NCI-H446 (cell line): ENCODE measurements at places on chromosomes 3 and 15.
A peak's percentile ranks its signal among the peaks of the same experiment; 100 is the strongest.

DNA sequence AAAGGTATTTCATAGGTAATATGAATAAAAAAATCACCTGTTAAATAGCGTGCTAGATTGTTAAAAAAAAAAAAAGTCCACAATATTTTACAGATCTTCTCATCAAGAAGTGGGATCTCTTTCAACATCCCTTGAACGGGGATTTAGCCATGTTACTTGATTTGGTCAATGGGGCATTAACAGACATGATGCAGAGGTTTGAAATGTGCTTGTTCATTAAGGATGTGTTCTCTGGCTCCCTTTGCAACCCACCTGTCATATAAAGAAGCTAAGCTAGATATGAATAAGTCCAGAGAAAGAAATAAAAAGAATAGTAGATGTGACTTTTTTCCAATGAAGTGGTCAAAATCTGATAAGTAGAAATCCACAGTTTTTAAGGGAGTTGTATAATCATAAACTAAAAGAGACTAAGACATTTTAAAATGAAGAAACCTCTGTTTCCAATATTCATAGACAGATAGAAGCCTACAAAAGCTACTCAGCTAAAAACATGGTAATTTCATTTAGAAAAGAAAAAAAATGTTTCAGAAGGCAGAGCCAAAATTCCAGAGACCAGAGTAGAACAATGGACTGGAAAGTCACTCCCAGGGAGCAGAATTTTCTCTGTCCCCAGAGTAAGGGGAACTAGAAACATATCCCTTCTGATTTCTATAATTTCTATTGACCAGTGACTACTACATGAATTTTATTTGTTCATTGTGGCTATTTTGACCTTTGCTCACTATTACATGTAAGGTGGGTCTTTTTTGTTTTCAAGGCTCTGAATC is 79.2 kb downstream of the PLSCR2 start:
- DNase-seq, result no peak

DNA sequence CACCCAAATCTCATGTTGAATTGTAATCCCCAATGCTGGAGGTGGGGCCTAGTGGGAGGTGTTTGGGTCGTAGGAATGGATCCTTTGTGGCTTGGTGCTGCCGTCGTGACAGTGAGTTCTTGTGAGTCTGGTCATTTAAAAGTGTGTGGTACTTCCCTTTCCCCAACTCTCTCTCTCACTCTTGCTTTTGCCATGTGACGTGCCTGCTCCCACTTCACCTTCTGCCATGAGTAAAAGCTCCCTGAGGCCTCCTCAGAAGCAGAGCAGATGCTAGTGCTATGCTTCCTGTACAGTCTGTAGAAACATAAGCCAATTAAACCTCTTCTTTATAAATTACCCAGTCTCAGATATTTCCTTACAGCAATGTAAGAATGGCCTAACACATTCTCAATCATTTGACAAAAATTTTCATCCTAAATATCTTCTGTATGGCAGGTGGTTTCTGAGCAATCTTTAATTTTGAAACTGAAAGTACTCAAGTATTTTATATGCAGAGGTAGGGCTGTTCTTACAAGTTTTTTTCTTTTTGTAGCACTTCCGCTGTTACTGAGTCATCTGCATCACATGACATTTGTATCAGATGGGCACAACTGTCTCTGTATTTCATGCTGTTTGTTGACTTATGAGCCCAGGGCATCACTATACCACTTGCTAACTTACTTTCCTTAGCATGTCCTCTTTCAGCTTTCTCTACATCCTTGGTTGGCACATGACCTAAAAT is 8.8 kb downstream of the RPL39L start:
- DNase-seq, result no peak

DNA sequence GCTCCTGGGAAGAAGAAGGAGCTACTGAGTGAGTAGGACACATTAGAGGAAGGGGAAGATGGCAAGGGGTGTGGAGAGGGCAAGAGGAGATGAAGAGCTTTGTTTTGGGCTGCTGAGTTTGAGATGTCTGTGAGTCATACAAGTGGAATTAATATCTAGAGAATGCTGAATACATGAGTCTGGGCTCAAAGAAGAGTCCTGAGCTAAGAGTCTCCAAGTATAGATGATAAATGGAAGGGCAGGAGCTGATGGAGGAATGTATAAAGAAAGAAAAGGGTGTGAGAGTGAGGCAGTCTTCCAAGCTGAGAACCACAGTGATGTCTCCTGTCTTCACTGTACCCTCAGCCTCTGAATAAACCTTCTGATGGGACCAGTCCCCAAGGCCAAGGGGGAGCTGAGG is 205.5 kb upstream of the MRPL3 start:
- DNase-seq, result no peak

DNA sequence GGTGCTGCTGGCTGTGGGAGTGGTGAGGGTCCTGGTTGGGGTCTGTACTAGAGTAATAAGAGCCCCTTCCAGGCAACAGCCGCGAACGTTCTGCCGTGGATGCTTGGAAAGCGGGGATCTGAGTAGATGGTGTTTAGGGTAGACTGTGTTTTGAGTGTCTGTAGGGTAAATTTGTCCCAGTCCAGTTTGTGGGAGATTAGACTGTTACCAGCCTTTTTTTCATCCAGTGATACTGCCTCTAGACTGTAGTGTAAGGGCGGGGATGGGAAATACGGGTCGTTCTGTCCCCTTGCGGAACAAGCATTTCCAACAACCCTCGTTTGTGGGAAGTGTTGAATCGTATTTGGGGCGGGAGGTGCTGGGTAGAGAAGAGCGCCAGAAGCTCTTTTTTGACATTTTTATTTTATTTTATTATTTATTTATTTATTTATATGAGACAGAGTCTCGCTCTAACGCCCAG is 424 bp downstream of the HAUS2 start:
- DNase-seq, result no peak

DNA sequence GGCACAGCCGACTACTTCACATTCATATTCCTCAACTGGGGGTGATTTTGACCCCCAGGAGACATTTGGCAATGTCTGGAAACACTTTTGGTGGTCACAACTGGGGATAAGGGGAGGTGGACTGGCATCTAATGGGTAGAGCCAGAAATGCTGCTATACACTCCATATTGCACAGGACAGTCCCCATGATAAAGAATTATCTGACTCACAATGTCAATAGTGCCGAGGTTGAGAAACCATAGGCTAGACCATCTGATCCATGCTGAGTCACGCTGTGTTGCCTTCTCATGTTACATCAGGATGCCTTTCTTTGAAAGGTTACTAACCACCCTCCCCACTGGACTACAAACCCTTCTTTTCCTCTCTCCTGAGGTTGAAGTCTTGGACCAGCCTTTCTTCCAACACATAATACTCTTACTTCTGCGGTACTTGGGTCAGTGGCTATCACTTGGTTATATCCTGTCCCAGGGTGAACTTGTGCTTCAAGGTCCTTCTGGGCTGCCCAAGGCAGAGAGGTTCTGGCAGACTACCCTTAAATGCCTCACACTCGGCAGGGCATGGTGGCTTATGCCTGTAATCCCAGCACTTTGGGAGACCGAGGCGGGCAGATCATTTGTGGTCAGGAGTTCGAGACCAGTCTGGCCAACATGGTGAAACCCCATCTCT is 68.8 kb downstream of the CTNNB1 start:
- DNase-seq, result no peak

DNA sequence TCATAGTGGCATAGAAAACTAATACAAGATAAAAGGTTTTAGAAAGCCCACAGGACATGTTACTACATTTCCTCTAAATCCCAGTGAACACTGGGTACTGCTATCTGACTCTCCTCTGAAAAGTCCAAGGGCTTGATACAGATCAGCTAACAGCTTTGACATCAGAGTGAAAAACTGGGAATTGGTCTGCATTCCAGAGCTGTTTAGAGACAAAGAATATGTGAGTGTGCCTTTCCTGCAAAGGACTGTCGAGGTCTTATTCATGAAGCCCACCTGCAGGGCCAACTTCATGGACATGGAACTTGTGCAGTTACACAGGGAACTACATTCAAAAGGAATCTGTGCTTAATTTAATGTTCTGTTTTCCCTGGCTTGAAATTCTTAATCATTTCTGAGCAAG is 5.2 kb upstream of the TMCO5A start:
- no peak for DNase-seq

DNA sequence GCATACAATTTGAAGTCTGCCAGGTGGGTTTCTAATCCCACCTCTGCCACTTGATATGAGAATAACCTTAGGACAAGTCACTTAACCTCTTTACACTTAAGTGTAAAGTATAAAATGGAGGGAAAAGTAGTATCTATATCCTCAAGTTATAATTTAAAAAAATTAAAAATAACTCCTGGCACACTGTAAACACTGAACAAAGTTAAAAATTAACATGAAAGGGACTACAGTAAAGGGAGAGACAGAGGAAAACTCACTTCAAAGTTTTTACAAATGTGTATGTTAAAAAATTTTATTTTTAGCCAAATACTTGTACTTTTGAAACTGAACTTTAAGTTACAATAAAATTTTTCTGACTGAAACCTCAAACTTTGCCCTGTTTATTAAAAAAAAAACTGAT is 49.6 kb downstream of the PLOD2 start:
- DNase-seq, result no peak

GRCh38 chr3:194355379-194355778 is 4.3 kb upstream of the CPN2 start:
- DNase-seq, result no peak

- peak; percentile 83 for DNase-seq
These were observed 284 bp upstream of the TSC22D2 start for GRCh38 chr3:150407808-150408220.

GRCh38 chr15:49023354-49023753 is 22.9 kb downstream of the SECISBP2L start:
- no peak for DNase-seq

- no peak for DNase-seq
These were observed 286.7 kb upstream of the TGFBR2 start for GRCh38 chr3:30319713-30320112.
